Hippocampal formation (tissue), 2 donors: ENCODE measurements at places on chromosomes 1 and 21.

DNA sequence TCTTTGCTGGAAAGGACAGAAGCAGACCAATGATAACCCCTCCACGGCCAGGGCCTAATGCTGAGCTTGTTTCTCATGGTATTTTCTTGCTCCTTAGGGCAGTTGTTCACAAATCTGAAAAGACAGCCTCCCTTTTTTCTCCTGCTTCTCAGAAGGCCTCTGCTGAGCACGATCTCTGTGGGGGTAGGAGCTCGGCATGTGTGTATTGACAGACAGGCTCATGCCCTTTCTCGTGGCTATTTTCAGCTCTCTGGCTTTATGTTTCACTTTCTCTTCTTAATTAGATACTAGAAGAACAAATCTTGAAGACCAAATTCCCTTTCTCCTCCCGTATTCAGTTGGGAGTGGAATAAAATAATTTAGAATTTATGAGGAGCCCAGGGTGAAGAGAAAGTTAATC is 768 bp upstream of the RIIAD1 start:
- DNase-seq, result no peak

DNA sequence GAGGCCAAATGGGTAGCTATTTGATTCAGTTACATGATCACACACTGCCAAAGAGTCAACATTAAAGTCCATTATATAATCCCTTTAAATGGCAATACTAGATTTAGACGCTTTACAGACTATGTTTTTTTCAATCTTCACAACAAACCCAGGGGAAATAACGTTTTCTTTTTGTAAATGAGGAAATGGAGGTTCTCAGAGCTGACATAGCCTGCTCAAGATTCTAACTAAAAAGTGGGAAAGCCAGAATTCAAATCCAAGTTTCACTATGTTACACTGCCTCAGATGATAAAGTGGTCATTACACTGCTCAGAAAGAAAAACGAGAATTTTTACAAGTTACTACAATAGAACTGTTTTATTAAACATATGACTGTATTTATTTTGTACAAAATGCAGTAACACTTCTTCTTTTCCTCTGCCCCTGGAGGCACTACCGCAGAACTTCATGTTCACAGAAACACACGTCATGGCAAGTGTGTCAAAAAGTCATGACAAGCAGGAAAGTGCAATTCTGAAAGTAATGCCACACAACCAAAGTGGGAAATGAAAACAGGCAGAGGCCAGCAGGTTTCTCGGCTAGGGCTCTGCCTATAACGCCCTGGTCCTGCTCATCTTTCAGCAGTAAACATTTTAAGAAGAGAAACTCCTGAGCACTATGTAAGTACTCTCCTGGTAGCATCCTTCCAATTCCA is 19.0 kb downstream of the THEMIS2 start:
- DNase-seq, result no peak

DNA sequence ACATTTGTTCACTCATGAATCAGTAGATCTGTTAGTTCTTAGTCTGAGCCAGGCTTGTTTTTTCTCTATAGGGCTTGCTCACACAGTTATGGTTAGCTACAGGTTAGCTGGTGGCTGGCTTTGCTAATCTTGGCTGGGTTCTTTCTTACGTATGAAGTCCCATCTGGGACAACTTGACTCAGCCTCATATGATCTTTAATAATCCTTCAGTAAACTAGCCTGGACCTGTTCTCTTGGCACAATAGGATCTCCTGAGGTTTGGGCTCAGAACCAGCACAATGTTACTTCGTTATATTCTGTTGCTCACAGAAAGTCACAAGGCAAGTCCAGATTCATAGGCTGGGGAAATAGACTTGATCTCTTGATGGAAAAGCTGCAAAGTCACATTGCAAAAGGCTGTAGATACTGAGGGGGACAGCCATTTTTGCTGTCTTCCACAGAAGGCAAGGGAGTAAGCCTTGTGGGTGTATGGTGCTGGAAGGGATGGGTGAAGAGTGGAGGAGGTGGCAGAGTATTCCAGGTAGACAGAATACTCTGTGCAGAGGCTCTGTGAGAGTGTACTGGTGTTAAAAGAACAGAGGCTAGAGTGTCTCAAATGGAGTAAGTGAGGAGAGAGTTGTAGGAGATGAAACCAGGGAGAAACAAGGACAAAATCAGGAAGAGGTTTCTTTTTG is 24.4 kb downstream of the EFCAB7 start:
- no peak for DNase-seq

DNA sequence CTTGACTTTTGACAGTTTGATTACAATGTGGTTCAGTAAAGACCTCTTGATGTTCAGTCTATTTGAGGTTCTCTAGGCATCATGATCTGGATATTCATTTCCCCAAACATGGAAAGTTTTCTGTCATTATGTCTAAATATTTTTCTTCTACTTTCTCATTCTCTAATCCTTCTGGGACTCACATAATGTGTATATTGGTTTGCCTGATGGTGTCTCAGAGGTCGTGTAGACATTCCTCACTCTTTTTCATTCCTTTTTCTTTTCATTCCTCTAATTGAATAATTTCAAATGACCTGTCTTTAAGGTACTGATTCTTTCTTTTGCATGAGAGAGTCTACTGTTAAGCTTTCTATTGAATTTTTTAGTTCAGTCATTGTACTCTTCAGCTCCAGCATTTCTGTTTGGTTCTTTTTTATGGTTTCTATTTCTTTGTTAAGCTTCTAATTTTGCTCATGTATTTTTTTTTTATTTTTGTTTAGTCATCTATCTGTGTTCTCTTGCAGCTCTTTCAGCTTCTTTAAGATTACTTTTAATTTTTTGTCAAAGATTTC is 158.4 kb downstream of the GDAP2 start:
- no peak for DNase-seq

- DNase-seq, result no peak
Measured at GRCh38 chr1:39859859-39860812, 23.2 kb downstream of the TRIT1 start.

GRCh38 chr1:195591917-195592672 is 1016.1 kb downstream of the KCNT2 start:
- DNase-seq, result no peak

DNA sequence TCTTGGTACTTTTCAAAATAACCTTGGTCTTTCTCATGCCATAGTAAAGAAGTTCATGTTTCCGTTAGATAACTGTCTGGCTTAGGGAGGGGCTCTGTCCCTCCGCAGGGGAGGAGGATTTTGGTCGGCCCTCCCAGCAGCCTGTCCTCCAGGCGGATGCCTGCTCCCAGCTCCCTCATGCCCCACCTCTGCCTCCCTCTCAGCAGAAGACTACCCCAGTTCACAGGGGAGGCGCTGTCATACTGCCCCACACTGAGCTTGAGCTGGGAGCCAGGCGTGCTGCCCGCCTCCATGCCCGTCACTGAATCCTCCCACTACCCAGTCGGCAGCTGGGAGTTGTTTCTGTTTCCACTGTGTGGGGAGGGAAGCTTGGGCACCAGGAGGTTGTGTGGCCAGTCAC is 127.3 kb downstream of the CAMTA1 start:
- DNase-seq, result no peak
